ENCODE measurements at places on chromosomes 5 and 9.

DNA sequence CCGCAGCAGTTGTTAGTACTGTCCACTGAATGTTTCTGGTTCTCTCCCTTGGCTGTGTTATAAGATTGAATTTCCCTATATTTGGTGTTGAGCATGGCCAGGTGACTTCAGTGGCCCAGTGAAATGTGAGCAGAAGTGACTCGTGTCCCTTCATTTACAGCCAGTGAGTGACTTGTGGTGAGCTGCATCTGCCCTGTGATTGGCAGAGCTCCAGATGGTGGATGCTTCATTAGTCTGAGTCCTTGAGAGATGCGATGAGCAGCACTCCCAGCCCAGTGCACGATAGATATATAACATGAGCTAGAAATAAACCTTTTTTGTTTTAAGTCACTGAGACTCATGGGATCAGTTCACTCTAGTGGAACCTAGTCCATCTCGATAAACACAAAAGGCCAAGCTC is 19.3 kb downstream of the PCSK5 start:
- DNase-seq: no peak

GRCh38 chr5:139711067-139711905 is 63.1 kb downstream of the CXXC5 start:
- no peak for DNase-seq

DNA sequence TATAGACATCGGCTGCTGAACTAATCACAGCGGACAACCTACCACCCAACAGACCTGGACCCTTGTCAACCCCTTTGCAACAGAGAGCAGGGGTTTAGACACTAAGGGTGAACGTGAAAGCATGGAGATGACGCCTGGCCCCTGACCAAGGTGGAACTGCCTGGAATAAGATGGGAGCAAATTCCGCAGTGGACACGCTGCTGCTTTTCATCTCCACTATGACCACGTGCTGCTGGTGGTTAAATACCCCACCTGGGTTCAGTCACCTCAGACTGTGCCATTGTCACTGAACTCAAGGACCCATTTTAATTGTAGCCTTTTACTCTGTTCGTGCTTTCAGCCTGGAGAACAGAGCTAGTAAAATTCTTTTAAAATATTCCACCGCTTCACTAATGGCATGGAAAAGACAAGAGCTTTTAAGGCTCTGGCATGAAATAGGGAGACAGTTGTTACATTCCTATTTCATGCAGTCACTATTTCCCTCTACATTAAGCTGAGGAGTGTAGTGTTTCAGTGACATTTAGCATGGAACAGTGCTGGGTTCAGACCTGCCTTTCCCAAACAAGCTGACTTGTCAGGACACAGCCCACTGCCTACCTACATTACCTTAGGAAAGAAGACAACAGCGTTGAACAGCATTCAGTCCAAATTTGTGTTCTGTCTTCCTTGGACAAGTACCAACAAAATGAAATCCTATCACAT is 96.8 kb downstream of the ANKRD18B start:
- DNase-seq: no peak

GRCh38 chr9:99573085-99573484 is 248.6 kb upstream of the NR4A3 start:
- no peak for DNase-seq

- no peak for DNase-seq
These were observed 29.2 kb upstream of the TGFBI start for GRCh38 chr5:135999406-136000139.

DNA sequence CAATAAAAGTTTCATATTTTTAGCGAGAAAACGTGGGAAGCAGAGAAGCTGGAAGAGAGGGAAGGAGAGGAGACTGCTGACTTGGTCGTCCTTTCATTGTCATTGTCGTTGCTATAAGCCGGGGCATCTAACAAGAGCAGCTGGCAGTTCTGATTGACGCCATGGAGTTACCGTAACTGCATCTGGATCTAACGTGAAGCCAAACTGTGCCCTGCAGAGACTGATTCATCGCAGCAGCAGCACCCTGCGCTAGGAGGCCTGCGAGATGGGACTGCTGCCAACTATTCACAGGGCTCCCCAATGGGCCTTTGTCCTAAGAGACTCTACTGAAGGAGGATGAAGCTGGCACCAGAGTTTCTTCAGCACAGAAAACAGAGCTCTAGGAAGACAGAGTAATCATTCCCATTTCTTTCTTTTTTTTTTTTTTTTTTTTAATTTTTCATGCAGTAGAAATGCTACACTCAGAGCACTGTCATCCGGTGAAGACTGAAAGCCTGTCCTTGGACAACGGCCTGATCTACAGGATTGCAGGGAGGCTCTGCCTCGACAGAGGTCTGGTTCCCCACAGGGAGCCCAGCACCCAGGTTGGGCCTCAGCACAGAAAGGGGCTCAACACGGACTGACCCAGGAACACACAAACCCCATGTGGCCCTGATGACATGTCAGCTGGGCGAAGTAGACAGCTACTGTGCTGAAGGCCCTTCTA is 47.8 kb downstream of the RETREG1 start:
- DNase-seq: no peak

Measured in NCI-H1417 treated with DMSO at 0.1 percent for 48 hours (cell line).